ENCODE measurements at places on chromosomes 12 and 14. TPM values are rescaled to one million over a fixed set of nuclear protein-coding genes. Genes with fewer than 3 reads are reported as not detected.

GRCh38 chr14:76138758-76139723 lies 12.7 kb upstream of the GPATCH2L start:
- DNase-seq, result peak; percentile 82

DNA sequence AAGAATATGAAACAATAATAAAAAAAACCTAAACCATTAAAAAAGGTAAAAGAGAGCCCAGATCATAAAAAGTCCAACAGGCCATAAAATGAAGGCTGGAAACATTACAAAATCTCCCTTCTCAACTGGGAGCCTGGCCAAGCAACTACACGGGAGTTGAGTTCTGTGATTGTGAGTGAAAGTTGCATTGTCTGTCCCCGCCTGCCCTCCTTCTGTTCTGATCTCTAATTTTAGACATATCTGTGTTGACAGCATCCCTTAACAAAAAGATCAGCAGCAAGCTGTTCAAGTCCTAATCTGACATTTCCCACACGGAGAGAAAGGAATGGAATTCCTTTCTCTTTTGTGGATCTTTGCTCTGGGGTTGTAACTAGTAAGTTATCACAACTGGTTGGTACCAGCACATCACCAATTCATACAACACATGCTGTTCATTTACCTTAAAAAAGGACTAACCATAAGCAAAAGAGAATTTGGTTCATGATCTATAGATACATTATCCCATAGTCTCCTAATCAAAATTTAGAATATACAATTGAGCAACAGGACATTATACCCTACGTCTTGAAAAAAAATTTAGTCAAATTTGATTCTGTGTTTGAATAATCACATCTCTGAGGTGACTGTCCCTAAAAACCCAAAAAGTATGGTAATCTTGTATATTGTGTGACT lies 205.1 kb upstream of the GZMB start:
- no peak for DNase-seq

DNA sequence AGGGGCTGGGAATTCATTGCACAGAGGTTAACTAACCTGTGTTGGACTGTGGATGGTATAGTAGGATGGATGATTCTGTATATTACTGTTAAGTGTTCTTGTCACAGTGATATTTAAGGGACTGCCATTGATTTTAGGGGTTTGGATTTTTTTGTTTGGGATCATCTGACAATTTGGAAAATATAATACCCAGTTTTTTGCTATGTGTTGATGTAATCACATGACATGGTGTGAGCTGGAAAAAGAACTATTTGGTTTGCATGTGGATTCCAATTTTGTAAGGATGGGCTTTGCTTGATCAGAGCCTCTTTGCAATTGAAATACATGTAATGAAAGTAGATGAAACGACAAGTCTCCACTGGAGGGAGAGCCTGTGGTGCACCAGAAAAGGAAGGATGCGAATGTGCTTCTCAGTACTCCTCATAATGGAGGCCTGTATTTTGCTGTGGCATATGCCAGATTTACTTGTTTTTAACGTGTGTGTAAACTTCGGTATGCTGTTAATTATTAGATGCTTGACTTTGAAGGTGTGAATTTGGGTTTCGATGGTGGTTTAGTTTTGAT lies 2.7 kb downstream of the DYRK2 start:
- peak; percentile 43 for DNase-seq

- no peak for DNase-seq
Observed at GRCh38 chr14:61125041-61125866, 144.2 kb downstream of the SLC38A6 start.

DNA sequence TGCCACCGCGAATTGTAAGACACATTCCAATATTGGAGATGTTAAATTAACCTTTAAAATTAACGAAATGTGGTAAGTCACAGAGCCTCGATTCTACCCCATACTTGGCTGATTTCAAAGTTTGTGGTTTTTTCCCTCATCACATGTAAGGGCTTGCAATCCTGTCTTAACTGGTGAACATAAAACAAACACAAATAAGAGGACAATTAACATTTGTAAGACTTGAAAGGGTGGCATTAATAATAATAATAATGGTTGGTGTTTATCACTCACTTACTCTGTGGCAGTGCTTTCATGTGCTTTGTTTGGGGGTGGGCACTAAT lies 26.6 kb downstream of the PPFIBP1 start:
- no peak for DNase-seq

DNA sequence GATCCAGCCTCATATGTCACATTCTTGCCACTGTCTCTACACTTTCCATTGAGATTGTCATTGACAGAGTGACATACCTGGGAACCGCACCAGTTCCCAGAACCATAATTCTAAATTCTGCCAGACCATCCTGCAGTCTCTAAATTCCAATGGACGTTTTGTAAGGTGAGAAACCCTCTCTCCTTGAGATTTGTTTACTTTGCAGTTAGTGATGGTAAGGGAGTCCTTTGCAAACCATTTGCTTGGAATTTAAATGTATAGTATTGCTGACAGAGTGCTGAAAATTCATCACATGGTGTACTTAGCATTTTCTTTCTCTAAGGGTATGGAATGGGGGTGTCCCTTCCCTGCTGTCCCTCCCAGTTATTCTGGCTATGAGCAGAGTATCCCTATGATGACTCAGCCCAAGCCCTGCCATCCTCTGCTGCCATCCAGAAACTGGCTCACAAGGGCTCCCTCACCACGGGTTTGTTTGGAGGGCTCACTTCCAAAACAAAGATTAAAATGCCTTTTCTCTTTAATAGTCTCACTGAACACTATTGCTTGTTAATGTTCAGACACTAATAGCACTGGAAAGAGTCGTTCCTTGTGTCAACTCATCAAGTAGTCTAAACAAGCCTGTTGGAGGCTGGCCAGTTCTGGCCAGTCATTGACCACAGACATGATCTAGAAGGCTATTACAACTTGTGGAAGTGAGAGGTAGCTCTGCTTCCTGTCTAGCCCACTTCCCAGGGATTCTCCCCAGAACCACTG lies 129.0 kb upstream of the HMGA2 start:
- peak; percentile 7 for DNase-seq

DNA sequence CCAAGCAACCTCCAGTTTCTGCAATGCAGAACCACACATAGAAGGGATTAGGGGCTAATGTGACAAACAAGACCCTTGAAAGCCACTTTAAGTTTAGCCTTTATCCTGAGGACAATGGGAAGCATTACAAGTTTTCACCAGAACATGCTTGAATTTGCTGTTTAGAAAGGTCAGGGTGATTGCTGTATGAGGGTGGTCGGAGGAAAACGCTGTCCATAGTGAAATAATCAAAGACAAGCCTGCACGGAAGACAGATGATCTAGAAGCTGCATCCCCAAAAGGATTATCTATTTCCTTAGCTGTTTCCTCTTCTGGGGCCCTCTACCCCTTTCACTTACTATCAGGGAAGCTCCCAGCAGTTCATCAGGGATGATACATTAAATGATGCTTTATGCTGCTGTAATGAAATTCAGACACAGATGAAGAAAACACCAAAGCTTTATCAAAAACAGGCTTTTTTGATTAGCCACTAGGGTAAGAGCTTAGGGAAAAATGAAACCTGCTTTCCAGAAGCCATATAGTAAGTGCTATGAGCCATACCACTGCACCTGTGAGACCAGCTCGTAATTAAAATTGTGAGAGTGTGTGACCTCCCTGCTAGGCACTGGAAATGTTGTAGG lies 6.5 kb downstream of the HAL start:
- DNase-seq, result no peak

- DNase-seq, result no peak
Observed at GRCh38 chr12:7656121-7656520, 9.6 kb downstream of the APOBEC1 start.

GRCh38 chr12:9810671-9811070 lies 16.6 kb upstream of the KLRF1 start:
- DNase-seq, result no peak

GRCh38 chr12:2129076-2129475 lies 76.3 kb downstream of the CACNA1C start:
- DNase-seq, result no peak

DNA sequence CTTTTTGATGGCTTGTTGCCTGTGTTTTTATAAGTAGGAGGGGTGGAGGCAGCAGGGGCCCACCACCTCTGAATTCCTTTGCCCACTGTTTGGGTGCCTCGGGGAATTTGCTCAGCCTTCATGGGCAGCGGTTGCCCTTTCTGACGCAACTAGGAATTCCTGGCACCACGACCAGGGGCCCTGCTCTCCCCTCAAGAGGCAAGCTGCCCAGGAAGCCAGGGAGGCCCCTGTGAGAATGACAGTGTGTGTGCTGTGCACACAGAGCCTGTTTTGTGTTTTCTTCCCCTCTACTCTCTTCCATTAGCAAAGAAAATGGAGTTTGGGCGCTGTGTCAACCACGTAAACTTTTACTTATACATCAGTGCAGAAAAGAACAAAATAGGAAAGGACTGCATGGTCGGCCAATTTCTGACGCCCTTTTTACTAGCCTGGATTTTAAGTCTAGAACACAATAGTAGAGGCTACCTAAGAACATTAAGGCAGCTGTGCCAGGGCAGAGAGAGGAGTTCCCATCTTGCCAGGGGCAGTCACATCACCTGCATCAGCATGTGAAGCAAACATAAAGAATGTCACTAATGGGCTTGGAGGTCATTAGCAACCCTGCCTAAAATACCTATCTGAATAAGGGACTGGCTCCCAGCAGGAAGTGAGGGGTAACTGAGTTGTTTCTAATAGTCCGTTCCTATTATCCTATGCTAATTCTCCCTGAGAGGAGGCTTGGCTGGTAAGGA lies 17.9 kb upstream of the PTGR2 start:
- DNase-seq, result peak; percentile 74

DNA sequence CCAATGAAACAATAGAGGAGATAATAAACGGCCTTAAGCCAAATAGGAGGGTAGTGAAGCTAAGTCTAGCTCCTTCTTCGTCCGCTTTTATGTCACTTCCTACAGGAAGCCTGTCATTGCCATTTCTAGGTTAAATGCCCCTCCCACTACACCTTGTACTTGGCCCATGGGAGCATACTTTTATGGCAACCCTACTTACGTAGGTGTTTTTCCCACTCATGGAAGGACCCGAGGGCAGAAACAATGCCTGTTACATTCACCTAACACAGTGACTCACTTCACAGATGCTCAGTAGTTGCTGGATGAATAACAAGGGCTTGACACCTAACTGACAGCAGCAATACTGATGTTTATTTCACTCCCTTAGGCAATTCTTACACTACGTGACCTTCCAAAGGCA lies 44.5 kb downstream of the ALKBH1 start:
- no peak for DNase-seq

DNA sequence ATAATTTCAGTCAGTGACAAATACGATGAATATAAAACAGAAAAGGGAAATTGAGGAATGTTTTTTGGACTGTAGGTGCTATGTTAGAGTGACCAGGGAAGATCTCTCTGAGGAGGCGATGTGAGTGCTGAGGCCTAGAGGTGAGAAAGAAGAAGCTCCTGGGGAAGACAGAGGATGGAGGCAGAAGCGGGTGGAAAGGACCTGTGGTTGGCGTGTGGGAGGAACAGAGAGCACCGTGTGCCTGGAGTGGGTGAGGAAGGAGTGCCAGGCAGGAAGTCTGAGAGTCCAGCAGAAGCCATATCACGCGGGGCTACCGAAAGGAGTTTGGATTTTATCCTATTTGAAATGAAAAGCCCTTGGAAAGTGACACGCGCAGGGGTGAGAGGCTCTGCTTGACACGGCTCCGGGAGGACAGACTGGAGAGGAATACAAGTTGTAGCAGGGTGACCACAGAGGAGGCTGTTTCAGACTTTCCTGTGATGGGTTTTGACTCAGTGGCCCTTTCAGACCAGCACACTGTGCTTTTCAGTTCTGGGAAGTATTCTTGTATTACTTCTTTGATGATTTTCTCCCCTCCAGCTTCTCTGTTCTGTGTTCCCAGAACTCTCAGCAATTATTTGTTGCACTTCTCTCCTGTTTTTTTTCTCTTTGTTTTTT lies 96.9 kb downstream of the VRK1 start:
- DNase-seq, result no peak

DNA sequence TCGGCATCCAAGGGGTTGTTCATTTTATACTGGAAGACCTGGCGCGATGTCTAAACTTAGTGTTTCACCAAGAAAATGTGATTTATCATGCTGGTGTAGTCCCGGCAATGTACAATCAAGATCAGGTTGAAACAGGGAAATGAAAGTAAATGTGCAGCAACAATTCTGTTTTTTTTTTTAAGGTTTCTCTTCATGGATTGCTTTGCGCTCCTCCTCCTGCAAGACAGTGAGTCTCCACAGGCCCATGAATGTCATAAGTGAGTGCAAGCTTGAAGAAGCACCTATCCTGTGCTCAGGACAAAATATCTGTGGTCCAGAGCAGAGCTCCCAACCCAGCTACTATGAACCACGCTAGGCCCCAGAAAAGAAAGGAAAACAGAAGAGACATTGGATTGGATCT lies 143.4 kb downstream of the KCNK10 start:
- DNase-seq, result no peak

- no peak for DNase-seq
Observed at GRCh38 chr12:92973614-92974013, 44.5 kb upstream of the EEA1 start.

- no peak for DNase-seq
Observed at GRCh38 chr12:74619884-74620283, 82.2 kb downstream of the ATXN7L3B start.

EXOC3L4 gene
- total RNA-seq, result not detected

CCDC38 gene
- not detected for total RNA-seq
